Psoas muscle (tissue), 8 donors: ENCODE measurements at places on chromosomes 4 and X. TPM values are rescaled to one million over a fixed set of nuclear protein-coding genes. Genes with fewer than 3 reads are reported as not detected.

The TCEAL2 gene
- total RNA-seq, result 0.34 TPM

The RPS6KA3 gene
- 56.4 TPM for total RNA-seq

The FSTL5 gene
- total RNA-seq, result not detected

The FRMD7 gene
- total RNA-seq, result 0.10 TPM

The TMSB15B gene
- not detected for total RNA-seq

DNA sequence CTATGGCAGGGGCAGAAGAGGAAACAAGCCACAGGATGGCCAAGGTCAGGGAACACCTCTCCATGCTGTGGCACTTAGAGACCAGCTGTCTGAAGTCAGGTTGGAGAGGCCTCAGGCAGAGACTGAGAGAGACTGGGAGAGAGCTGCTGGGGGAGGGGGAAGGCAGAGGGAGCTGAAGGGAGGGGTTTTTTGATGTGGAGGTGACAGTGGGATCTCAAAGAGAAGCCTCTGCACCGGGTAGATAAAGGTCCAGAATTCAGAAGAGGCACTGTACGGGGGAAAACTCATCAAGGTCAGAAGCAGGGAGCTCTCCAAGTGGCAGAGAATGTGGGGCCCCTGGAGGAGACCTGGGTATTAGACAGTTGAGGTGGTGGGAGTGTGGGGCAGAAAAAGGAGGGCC lies 41.6 kb upstream of the HMGB3 start:
- no peaks in the 10 kb centered on the region for H3K36me3 ChIP-seq
- no peak overlapping the region for H3K4me3 ChIP-seq
- H3K27ac ChIP-seq, result no peak overlapping the region
- H3K27me3 ChIP-seq, result no peaks in the 10 kb centered on the region

- no peak for DNase-seq
- H3K27ac ChIP-seq, result no peak overlapping the region
- no peaks in the 10 kb centered on the region for H3K4me1 ChIP-seq
- no peaks in the 10 kb centered on the region for H3K27me3 ChIP-seq
- H3K4me3 ChIP-seq, result no peak overlapping the region
- no peaks in the 10 kb centered on the region for H3K36me3 ChIP-seq
These were observed 24.4 kb upstream of the PLK4 start for GRCh38 chr4:127856196-127856812.
